ENCODE measurements at places on chromosomes 2 and 18. TPM values are rescaled to one million over a fixed set of nuclear protein-coding genes. Genes with fewer than 3 reads are reported as not detected.
A peak's percentile ranks its signal among the peaks of the same experiment; 100 is the strongest.

DNA sequence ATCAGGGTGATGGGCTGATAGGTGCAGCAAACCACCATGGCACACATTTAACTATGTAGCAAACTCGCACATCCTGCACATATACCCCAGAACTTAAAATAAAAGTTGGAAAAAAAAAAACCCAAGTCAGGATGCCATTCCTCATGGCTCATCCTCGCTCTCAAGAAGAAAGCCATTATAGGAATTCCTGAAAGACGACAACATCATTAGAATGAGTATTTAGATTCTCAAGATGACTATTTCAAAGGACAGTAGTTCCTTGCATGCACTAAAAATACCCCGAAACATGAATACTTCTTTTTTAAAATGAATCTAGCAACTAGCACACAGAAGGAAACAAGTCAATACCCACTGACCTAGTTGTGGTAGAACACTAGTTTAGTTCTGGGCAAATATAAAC is 285.8 kb upstream of the REV1 start:
- H3K4me3 ChIP-seq, result no peak overlapping the region
- H3K4me1 ChIP-seq, result no peaks in the 10 kb centered on the region
- DNase-seq, result no peak
- H3K36me3 ChIP-seq, result no peaks in the 10 kb centered on the region

- DNase-seq, result no peak
- H3K4me3 ChIP-seq, result no peak overlapping the region
- no peaks in the 10 kb centered on the region for H3K27me3 ChIP-seq
- peaks cover 2% of the 10 kb centered on the region for H3K4me1 ChIP-seq
- H3K36me3 ChIP-seq, result no peaks in the 10 kb centered on the region
- H3K27ac ChIP-seq, result no peak overlapping the region
These were observed 101.1 kb downstream of the SPTBN1 start for GRCh38 chr2:54557211-54557600.

GRCh38 chr2:5561006-5561405 is 131.2 kb upstream of the SOX11 start:
- H3K27ac ChIP-seq, result no peak overlapping the region
- peak; percentile 53 for DNase-seq
- no peaks in the 10 kb centered on the region for H3K4me1 ChIP-seq
- no peak overlapping the region for H3K4me3 ChIP-seq

- no peak overlapping the region for H3K27ac ChIP-seq
- H3K4me1 ChIP-seq, result no peaks in the 10 kb centered on the region
- no peaks in the 10 kb centered on the region for H3K27me3 ChIP-seq
- no peaks in the 10 kb centered on the region for H3K36me3 ChIP-seq
These were observed 823.6 kb downstream of the GALR1 start for GRCh38 chr18:78073275-78073674.

Gene VWC2L
- not detected for total RNA-seq

Gene ARHGAP15
- 14.8 TPM for total RNA-seq

Gene TNFRSF11A
- 9.1 TPM for total RNA-seq

Gene LIMS4
- total RNA-seq, result 16.0 TPM

Gene C2orf78
- not detected for total RNA-seq

DNA sequence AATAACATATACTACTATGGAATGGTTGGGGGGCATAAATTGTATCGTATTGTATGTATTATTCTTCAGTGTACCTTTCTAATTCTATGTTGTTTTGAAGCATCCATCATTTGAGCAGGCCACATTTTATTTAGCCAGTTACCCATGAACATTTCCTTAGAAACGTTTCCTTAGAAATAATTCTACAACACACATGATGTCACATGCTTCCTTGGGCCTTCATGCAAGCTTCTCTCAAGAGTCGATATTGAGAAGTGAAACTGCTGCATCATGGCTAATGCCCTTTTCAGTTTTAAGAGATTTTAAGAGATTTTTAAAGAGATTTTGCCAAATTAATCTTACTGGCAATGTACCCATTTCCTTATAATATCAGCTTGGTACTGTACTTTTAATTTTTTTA is 63.9 kb downstream of the ALPK2 start:
- no peaks in the 10 kb centered on the region for H3K4me1 ChIP-seq
- no peak overlapping the region for H3K27ac ChIP-seq
- H3K27me3 ChIP-seq, result no peaks in the 10 kb centered on the region
- no peak overlapping the region for H3K4me3 ChIP-seq
- DNase-seq, result no peak

- H3K27me3 ChIP-seq, result no peaks in the 10 kb centered on the region
- DNase-seq, result no peak
- no peaks in the 10 kb centered on the region for H3K36me3 ChIP-seq
- no peak overlapping the region for H3K4me3 ChIP-seq
- H3K4me1 ChIP-seq, result peaks cover 3% of the 10 kb centered on the region
These were observed 201.5 kb downstream of the DYM start for GRCh38 chr18:49258938-49259337.

- H3K27ac ChIP-seq, result no peak overlapping the region
- no peak for DNase-seq
- no peak overlapping the region for H3K4me3 ChIP-seq
- H3K4me1 ChIP-seq, result no peaks in the 10 kb centered on the region
- H3K27me3 ChIP-seq, result no peaks in the 10 kb centered on the region
These were observed 41.4 kb upstream of the EML4 start for GRCh38 chr2:42127425-42128424.
